HFFc6 (cell line): ENCODE measurements at places on chromosomes 3 and 15. TPM values are rescaled to one million over a fixed set of nuclear protein-coding genes. Genes with fewer than 3 reads are reported as not detected.

DNA sequence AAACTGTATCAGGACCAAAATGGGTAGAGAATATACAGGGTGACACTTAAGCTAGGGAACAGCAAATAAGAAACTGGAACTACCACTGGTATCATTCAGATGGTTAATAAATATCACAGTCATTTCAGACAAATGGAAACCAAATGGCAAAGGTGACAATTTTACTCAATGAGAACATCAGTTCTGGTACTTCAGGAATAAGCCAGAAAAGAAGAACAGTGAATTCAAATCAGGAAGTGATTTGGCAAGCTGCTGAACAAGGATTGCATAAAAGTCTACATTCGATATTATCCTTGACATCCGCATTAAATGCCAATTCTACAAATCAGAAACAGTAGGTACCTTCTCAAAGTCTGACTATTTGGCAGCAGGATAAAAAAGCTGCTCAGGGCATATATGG is 23.5 kb upstream of the STIMATE start:
- H3K4me3 ChIP-seq, result no peak overlapping the region
- H3K4me1 ChIP-seq, result peaks cover 6% of the 10 kb centered on the region; the same call in 1 of the 2 replicates
- no peaks in the 10 kb centered on the region for H3K27me3 ChIP-seq
- DNase-seq, result no peak
- H3K36me3 ChIP-seq, result no peaks in the 10 kb centered on the region

The CSPG5 gene
- 0.18 TPM in 1 of 2 replicates, not detected in the other for total RNA-seq

DNA sequence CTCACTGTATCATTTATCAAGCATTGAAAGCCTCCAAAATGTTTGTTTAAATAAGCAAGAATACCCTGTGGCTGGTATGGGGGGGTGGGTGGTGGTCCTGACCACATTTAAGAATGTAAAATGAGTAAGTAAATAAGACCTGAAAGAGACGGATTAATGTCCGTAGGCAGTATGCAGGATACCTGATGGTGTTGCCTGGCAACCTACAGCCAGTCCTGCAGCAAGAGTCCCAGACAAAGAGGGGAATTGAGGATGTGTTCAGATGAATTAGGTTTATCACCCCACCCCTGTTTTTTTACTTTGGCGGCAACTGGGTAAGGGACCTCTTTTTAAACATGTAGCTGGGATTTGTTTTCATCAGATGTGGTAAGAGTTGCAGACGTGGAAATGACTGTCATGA is 99.8 kb upstream of the BFSP2 start:
- no peaks in the 10 kb centered on the region for H3K27me3 ChIP-seq
- peaks cover 60% of the 10 kb centered on the region for H3K4me1 ChIP-seq
- no peak overlapping the region for H3K4me3 ChIP-seq

DNA sequence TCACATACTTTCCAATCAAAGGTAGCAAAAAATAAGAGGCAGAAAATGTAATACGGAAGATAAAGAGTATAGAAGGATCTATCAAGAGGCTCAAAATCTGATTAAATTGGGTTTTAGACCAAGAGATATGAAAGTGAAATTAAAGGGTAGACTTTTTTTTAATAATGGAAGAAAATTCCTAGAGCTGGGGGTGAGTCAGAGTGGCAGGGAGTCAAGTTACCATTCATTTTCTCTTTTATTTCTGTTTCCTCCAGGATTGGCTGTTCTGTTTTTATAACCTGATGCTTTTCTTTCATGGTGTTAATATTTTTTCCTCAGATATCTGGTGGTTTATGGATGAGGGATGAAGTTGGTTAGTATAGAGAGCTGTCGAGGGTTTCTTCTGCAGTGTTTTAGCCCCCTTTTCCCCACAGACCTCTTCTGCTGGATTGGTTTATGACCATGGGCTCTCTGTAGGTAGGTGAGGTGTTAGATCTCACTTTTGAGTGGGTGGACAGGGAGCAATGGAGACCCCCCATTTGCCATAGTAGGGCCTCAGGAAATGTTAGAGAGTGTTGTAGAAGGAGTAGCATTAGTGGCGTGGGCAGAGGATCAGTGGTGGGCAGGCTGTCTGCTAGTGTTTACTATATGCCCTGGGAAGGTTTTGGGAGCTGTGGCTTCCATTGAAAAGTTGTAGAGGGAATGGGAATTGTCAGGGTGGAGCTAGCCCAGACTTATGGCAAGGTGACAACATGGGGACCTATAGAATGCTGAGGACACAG is 201.6 kb upstream of the GOLGA6L4 start:
- no peak for DNase-seq
- H3K4me3 ChIP-seq, result no peak overlapping the region
- no peaks in the 10 kb centered on the region for H3K36me3 ChIP-seq
- no peaks in the 10 kb centered on the region for H3K27me3 ChIP-seq
- no peaks in the 10 kb centered on the region for H3K4me1 ChIP-seq
- no peak overlapping the region for H3K27ac ChIP-seq

GRCh38 chr3:48962939-48963338 is 27.1 kb upstream of the P4HTM start:
- DNase-seq, result no peak
- no peak overlapping the region for H3K4me3 ChIP-seq
- peaks cover 6% of the 10 kb centered on the region for H3K36me3 ChIP-seq
- no peaks in the 10 kb centered on the region; the same call in 1 of the 2 replicates for H3K27me3 ChIP-seq
- H3K4me1 ChIP-seq, result no peaks in the 10 kb centered on the region

DNA sequence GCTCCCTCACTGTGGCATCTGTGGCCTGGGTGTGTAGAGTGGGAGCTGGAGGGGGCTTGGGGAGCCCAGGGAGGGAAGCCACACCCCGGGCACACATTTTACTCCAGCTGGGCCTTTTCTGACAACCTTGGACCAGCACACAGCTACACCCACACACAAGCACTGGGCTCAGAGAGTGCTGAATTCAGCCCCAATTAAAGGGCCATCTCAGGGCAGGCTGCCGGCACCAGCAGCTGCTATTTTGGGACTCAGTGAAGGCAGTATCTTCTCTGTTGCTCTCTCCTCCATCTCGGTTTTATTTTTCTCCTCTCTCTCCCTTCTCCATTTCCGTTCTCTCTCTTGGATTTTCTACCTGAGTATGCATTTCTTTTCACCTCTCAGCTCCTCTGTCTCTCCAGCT is 19.1 kb upstream of the TBC1D21 start:
- no peaks in the 10 kb centered on the region for H3K36me3 ChIP-seq
- no peak overlapping the region for H3K27ac ChIP-seq
- H3K4me1 ChIP-seq, result no peaks in the 10 kb centered on the region
- no peak overlapping the region for H3K4me3 ChIP-seq
- H3K27me3 ChIP-seq, result peaks cover 50% of the 10 kb centered on the region

The GOLGA6L10 gene
- 0.54 and 0.68 TPM in 2 replicates for total RNA-seq
